ENCODE measurements at places on chromosomes 5 and 9.

DNA sequence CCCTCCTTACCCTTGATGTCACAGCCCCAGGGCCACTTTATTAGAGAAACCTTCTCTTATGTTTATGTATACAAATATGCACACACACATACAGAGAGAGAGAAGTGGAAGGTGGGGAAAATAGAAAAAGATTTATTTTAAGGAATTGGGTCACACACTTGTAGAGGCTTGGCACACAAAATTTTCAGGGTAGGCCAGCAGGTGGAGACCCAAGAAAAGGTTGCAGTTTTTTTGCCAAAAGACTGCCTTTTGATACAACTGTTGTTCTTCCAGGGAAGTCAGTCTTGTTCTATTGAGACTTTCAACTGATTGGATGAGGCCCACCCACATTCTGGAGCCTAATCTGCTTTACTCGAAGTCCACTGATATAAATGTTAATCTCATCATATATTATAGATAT lies 131.1 kb upstream of the PPP1R2B start:
- no peak for DNase-seq

DNA sequence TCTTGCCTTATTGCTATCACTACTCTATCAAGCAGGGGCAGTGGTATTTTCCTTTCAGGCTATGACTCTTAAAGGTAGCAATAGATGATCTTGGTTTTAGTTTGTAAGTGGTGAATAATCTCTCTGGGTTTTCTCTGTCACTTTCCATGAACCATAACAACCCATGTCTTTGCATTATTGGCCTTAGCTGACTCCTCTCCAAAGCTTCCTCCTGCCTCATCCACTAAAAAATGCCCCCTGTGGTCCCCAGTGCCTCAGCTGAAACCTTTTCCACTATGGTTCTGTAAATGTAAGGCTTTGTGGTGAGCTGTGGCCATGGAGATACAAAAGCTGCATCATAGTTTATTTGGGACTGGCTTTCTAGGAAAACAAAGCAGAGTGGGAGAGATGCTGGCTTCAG lies 128.8 kb downstream of the GPBP1 start:
- no peak for DNase-seq

- DNase-seq: no peak
These were observed 34.0 kb upstream of the FGF1 start for GRCh38 chr5:142719836-142720370.

GRCh38 chr5:3129252-3129651 lies 377.8 kb upstream of the IRX2 start:
- no peak for DNase-seq

DNA sequence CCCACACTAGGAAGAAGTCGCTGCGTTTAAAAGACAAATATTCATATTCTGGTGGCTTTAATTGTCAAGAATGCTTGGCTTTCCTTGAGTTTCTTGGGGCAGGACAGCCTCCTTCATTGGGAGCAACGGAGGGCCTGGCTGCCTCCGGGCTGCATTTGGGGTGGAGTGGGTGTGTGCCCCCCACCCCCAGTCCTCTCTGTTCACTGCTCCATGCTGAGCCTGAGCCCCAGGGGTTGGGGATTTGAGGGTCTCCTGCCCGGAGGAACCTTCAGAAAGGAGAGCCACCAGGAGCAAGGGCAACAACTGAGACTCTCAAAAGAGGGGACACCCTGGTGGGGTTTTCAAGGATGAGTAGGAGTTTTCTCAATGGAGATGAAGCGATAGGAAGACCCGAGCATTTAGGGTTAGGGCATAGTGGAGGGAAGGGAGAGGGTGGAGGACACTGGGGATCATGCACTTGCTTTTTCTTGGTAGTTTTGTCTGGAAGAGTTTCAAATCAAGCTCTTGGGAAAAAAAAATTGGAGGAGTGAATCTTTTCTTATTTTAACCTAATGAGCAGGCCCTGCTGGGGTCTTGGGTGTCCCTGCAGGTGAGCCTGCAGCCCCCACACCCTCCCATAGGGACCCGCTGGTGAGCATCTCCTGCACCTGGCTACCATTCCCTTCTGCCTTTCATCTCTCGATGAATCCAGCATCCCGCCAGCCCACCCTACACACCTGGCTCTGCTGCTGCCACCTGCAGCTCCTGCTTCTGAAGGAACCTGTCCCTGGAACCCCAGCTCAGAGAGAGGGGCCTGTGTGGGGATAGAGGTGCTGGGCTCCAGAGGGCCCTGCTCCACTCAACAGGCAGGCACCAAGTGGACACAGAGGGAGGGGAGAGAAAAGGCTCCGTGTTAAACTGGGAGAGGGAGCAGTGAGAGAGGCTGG lies 4.1 kb downstream of the SLC6A19 start:
- DNase-seq: peak; percentile 58

GRCh38 chr5:80600943-80601693 lies 31.0 kb upstream of the ANKRD34B start:
- DNase-seq: no peak

GRCh38 chr9:137482094-137482781 lies 23.1 kb upstream of the NSMF start:
- DNase-seq: peak; percentile 73

DNA sequence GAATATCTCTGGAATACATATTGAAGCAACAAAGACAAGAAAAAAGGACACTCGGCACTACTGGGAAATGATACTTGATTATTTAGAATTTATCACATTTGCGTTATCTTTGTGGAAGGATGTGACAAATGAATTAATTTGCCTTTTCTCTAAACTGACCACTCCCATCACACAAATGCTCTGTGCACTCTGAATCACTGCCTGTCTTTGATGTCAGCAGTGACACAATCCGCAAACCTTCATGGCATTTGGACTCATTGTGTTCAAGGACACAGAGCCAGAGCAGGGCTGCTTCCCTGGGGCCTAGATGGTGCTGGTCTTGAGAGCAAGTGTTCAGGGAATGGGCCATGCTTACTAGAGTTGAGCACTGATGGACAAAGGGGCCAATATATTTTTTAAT lies 4.9 kb upstream of the KIF4B start:
- no peak for DNase-seq

DNA sequence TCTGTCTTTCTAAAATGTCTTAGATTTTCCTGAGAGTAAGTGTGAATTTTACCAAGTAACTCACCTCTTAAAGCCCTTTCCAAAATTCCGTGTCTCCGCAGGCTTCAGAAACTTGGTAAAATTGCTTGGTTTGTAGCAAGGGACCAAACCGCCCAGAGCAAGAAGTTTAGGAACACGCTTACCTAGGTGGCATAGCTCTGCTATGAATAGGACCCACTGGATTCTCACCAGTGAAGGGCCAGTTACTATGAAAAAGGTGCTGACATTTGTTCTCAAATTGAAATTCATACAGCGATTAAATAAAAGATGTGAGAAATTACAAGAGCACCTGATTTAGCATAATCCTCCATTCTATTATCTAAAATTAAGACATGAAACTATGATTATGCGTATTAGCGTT lies 6.7 kb downstream of the NME5 start:
- DNase-seq: no peak

DNA sequence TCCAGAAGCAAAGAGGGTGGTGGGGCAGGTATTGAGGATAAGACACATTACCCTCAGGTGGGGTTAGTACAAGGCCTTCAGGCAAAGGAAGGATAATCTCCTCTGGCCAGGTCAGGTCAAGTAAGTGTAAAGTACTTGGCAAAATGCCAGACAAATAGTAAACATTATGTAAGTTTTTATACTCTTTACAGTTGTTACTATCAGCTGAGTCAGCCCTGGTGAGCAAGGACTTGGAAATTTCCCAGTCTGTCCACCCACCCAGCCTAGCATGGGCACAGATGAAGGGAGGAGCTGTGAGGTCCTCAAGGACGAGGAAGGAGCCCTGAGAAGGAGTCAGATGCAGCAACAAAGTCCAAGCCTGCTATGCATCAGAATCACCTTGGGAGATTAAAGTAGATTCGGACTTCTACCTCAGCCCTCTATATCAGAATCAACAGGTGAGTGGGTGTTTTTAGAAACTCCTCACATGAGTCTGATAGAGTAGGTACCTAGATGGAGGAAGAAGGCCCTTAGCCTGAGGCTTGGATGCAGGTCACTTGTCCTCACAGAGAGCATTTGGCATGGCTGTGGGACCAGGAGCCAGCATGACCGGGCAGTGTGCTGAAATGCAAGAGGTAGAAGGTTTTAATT lies 50.2 kb upstream of the BARX1 start:
- peak; percentile 72 for DNase-seq

GRCh38 chr9:122536134-122536533 lies 9.0 kb upstream of the OR1N1 start:
- DNase-seq: no peak

GRCh38 chr5:64417390-64417789 lies 88.4 kb upstream of the RGS7BP start:
- no peak for DNase-seq

DNA sequence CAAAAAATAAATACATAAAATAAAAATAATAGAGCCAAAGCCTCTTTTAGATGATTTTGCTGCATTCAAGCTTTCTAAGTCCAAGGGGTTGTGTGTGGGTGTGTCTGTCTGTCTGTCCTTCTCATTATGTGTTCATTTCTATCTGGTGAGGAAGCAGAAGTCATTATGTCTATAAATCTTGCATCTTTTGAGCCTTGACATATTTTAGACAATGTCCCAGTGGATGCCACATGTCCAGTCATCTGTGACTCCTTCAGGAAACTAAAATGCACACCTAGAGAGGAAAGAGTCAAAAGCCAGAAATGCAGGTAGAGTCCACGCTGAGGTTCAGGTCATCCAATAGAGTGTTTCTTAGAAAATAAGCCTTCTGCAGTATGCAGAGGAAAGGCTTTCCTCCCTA lies 80.9 kb downstream of the GALNT10 start:
- no peak for DNase-seq

DNA sequence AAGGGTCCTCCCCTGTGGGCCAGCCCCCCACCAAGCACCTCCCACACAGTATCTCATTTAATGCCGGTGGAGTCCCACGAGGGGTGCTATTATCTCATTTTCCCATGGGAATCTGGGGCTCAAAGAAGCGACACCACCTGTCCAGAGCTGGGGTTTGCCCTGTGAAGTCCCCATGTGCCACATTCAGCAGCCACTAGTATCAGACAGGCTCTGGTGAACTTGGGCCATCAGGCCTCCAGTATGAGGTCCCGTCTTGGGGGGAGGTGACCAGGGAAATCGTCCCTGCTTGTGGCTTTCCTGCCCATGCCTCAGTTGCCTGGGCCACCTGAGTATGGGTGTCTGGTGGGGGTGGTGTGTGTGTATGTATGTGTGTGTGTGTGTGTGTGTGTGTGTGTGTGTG lies 222.7 kb downstream of the PBX3 start:
- DNase-seq: no peak

- no peak for DNase-seq
These were observed 1158.7 kb downstream of the DTWD2 start for GRCh38 chr5:117829646-117830045.

- DNase-seq: no peak
These were observed 20.5 kb upstream of the JAK2 start for GRCh38 chr9:4964540-4964939.

DNA sequence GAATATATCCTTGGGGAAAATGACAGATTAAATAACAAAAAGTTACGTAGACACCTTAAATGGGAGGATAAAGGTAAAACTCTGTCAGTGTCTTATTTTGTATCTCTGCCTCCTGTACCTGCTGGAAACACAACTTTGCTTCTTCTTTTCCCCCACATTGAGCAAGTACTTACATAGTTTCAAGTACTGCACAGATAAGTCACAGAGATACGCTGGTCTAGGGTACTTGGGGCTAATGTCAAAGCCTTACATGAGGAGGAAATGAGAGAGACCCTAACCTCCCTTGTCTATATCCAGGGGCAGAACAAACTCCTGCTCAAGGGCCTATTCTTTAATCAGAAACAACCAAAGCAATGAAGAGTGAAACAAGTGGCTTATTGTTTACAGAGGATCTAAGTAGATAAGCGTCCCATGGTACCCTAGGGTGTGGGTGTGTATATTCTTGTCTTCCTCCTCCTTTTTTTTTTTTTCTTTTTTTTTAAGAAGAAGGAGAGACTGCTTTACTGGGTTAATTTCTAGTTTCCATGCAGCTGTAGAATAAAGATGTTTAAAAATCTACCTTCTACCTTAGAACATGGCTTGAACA lies 43.1 kb downstream of the ELL2 start:
- DNase-seq: no peak

DNA sequence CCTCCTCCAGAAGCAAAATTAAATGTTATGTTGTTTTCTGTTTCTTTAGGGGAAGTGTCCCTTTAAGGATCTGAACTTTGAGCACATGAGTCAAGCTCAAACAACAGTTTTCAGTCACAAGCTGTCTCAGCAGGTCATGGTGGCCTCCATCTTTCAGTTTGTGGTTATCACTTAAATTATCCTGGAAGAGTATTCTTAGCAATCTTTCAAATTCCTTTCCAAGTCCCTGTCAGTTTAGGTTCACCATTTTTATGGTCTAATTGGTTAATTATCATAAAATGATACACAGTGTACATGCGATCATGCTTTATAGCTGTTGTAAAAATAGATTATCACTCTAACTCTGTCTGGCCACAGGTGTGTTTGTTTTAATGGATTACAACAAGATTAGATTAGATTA lies 43.1 kb upstream of the SELENOP start:
- DNase-seq: no peak

GRCh38 chr5:101534491-101535110 lies 631.5 kb upstream of the ST8SIA4 start:
- DNase-seq: no peak

DNA sequence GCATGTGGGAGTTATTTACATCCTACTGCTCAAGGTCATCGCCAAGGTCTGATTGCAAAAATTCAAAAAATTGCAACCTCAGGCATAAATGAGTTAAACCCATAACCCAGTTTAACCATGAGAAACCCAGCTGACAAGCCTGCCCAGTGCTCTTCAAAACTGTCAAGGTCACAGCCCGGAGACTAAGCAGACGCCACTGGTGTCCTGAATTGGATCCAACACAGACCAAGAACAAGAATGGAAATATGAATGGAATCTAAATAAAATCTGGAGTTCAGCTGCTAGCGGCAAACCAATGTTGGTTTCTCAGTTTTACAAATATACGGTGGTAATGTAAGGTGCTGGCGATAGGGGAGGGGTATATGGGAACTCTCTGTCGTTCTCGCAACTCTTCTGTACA lies 201.5 kb upstream of the MVB12B start:
- no peak for DNase-seq

DNA sequence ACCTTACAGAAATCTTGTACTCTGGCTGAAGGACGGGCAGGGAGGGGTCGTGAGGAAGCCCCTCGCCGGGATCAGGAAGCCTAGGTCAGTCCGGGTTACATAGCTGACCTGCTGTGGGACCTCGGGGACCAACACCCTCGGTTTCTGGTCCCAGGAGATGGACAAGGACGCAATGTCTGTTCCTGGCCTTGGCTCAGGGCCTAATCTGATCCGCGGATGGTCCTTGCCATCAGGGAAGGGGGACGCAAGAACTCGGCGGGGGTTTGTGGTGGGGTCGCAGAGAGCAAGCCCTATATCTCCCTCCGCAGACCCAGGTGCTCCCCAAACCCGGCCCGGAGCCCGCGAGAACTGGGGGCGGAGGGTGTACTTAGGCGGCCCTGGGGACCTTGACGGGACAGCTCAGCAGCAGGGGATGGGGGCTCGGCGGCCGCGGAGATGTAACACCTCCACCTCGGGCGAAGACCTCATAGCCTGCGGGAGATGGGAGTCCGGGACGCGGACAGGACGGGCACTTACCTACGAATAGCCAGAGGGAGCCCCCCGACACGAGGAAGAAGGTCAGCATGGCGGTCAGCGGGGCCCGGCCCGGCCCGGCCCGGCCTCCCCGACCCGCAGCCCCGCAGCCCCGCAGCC lies 353 bp downstream of the ACSL6 start:
- peak; percentile 70 for DNase-seq
